ENCODE measurements at places on chromosomes 6 and 20. TPM values are rescaled to one million over a fixed set of nuclear protein-coding genes. Genes with fewer than 3 reads are reported as not detected.
A peak's percentile ranks its signal among the peaks of the same experiment; 100 is the strongest.

LY6G6F gene
- not detected for total RNA-seq

GUCA1A gene
- not detected for total RNA-seq

TBXT gene
- total RNA-seq: not detected

TMEM244 gene
- total RNA-seq: not detected

SPATS1 gene
- total RNA-seq: not detected

OR2J3 gene
- total RNA-seq: not detected

CNR1 gene
- not detected for total RNA-seq

HLA-DQA1 gene
- 4.4 TPM for total RNA-seq

TAGAP gene
- total RNA-seq: 175 TPM

DNA sequence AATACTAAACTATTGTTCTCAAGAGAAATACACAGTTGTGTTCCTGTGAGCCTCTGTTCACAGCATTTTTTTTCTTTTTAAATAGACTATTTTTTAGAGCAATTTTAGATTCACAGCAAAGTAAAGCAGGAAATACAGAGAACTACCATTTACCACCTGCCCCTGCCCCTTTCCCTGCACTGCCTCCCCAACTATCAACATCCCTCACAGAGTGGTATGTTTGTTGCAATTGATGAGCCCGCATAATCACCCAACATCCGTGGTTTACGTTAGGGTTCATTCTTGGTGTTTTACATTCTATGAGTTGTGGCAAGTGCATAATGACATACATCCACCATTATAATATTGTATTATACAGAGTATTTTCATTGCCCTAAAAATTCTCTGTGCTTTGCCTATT, 71.6 kb upstream of the TNFAIP3 start:
- H3K4me1 ChIP-seq: peaks cover 66% of the 10 kb centered on the region
- H3K27me3 ChIP-seq: no peaks in the 10 kb centered on the region
- no peaks in the 10 kb centered on the region for H3K36me3 ChIP-seq

- H3K27me3 ChIP-seq: peaks cover 5% of the 10 kb centered on the region
- no peak overlapping the region for H3K4me3 ChIP-seq
- no peak overlapping the region for H3K27ac ChIP-seq
- no peak for DNase-seq
These were observed 42.3 kb upstream of the NAA20 start for GRCh38 chr20:19974630-19975435.

GRCh38 chr20:6576726-6577125, 190.8 kb upstream of the BMP2 start:
- no peak overlapping the region for H3K27ac ChIP-seq
- H3K27me3 ChIP-seq: no peaks in the 10 kb centered on the region
- no peak overlapping the region for H3K4me3 ChIP-seq
- DNase-seq: no peak

GRCh38 chr6:166446146-166446545, 63.4 kb upstream of the MPC1 start:
- H3K27me3 ChIP-seq: peaks cover 2% of the 10 kb centered on the region
- DNase-seq: no peak
- peaks cover 2% of the 10 kb centered on the region for H3K36me3 ChIP-seq

- H3K36me3 ChIP-seq: peaks cover 43% of the 10 kb centered on the region
- peak overlapping the region; percentile 86 for H3K27ac ChIP-seq
- H3K27me3 ChIP-seq: no peaks in the 10 kb centered on the region
- H3K4me3 ChIP-seq: peak overlapping the region; percentile 75
These were observed 1.9 kb downstream of the ASF1A start for GRCh38 chr6:118895859-118896258.

DNA sequence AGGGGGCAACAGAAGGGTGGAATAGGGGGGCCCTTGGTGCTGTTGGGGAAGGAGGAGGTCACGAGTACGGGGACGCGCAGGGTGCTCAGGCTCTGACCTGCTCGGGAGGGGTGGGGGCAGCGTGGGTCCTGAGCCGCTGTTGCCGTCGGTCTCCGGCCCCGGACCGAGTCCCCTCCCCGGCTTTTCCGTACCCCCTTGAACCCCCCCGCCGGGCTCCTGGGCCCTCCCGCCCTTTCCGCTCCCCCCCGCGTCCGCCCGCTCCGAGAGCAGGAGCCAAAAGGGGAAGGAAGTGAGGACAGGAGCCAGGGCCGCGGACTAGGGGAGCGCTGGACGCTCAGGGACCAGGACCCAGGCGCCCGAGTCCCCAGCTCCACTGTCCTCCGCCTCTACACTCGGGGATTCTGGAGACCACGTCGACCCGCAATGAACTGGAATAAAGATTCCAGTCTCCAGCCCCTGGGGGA, at the start of gene RGL2:
RGL2 (minus strand) TSS at position 170 of the 464 bp plus-strand sequence. CDS start 332 bp downstream, outside the sequence.
- peak; percentile 58 for DNase-seq
- peak within 1 kb of the TSS; percentile 94 for H3K4me3 ChIP-seq
- H3K27ac ChIP-seq: peak within 1 kb of the TSS; percentile 96
- H3K36me3 ChIP-seq: peaks cover 36% of the 10 kb centered on the region
- H3K4me1 ChIP-seq: peaks cover 32% of the 10 kb centered on the region

DNA sequence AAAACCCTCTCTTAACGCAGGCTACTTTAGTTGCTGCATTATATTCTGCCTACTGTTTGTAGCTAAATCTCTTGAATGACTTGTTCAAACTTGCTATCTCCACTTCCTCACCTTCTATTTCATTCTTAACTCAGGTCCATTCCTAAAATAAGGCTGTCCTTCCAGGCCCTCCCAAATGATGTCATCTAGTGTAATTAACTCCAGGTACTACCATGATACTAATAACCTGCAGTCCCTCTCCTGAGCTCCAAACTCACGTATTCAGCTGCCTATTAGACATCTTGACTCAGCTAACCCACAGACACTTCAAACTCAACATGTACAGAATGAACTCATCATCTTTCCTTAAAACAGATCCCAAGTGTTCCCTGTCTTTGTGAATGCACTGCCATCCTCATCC, 10.5 kb upstream of the TOP1 start:
- no peak for DNase-seq
- no peak overlapping the region for H3K4me3 ChIP-seq
- H3K4me1 ChIP-seq: no peaks in the 10 kb centered on the region
- no peak overlapping the region for H3K27ac ChIP-seq
- no peaks in the 10 kb centered on the region for H3K27me3 ChIP-seq

- no peak for DNase-seq
- no peaks in the 10 kb centered on the region for H3K36me3 ChIP-seq
- H3K4me3 ChIP-seq: no peak overlapping the region
- H3K27me3 ChIP-seq: peaks cover 8% of the 10 kb centered on the region
- H3K4me1 ChIP-seq: no peaks in the 10 kb centered on the region
- no peak overlapping the region for H3K27ac ChIP-seq
These were observed 36.2 kb downstream of the CD40 start for GRCh38 chr20:46154305-46154704.

DNA sequence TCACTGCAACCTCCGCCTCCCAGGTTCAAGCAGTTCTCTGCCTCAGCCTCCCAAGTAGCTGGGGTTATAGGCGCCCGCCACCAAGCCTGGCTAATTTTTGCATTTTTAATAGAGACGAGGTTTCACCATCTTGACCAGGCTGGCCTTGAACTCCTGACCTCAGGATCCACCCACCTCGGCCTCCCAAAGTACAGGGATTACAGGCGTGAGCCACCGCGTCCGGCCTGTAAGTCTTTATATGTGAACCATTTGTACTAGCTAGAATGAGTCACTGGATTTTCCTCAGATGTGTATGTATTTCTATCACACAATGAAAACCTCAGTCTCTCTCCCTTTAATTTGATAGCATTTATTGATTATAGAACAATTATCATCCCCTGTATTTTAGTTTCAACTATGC, 34.0 kb downstream of the ITCH start:
- no peaks in the 10 kb centered on the region for H3K27me3 ChIP-seq
- peak overlapping the region; percentile 4 for H3K27ac ChIP-seq
- no peak overlapping the region for H3K4me3 ChIP-seq
- peaks cover 39% of the 10 kb centered on the region for H3K36me3 ChIP-seq

DNA sequence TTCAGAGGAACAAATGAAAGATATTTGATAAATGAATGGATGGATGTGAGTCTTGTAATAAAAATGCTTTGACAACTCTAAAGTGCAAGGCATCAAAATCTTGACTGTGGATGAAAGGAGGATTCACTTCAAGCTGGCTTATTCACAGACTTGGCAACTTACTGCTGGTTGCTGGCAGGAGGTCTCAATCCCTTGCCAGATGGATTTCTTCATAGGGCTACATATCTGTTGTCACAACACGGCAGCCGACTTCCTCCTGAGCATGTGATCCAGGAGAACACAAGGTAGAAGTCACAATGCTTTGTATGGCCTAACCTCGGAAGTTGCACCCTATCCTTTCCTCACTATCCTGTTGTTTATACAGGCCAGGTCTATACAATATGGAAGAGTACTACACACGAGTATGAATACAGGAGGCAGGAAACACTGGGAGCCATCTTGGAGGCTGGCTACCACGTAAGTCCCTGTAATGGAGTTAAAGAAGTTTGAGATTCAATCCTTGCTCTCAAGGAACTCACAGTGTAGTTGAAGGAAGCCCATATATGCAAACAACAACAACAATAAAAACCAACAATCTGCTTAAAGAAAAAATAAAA, 97.9 kb downstream of the ID4 start:
- no peaks in the 10 kb centered on the region for H3K27me3 ChIP-seq
- DNase-seq: no peak
- no peaks in the 10 kb centered on the region for H3K36me3 ChIP-seq
- H3K4me3 ChIP-seq: no peak overlapping the region
- no peaks in the 10 kb centered on the region for H3K4me1 ChIP-seq
- no peak overlapping the region for H3K27ac ChIP-seq

- no peak overlapping the region for H3K27ac ChIP-seq
- peaks cover 5% of the 10 kb centered on the region for H3K27me3 ChIP-seq
- peaks cover 10% of the 10 kb centered on the region for H3K4me1 ChIP-seq
These were observed 121.6 kb upstream of the RNF24 start for GRCh38 chr20:4136967-4137334.

DNA sequence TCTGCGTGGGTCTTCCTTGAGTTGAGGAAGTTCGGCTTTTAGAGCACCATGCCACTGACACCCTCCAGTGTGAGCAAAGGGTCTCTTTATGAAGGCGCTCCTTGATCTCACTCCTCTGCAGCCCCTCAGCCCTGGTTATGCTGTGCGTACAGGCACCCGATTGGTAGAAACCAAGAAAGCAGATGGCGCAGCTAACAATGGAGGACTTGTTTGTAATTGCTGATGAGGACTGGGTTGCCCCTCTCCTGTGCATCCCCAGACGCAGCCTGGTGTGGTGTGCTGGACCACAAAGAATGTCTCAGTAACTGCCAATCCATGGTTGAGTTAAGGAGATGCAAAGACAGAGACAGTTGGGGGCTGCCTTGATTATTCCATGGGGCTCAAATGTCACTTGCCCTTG, 30.2 kb downstream of the INSM1 start:
- no peak for DNase-seq
- no peaks in the 10 kb centered on the region for H3K27me3 ChIP-seq
- no peak overlapping the region for H3K4me3 ChIP-seq
- H3K27ac ChIP-seq: no peak overlapping the region
- no peaks in the 10 kb centered on the region for H3K4me1 ChIP-seq

GRCh38 chr6:138527411-138528088, 28.3 kb upstream of the NHSL1 start:
- no peaks in the 10 kb centered on the region for H3K4me1 ChIP-seq
- no peaks in the 10 kb centered on the region for H3K36me3 ChIP-seq
- peaks cover 11% of the 10 kb centered on the region for H3K27me3 ChIP-seq

DNA sequence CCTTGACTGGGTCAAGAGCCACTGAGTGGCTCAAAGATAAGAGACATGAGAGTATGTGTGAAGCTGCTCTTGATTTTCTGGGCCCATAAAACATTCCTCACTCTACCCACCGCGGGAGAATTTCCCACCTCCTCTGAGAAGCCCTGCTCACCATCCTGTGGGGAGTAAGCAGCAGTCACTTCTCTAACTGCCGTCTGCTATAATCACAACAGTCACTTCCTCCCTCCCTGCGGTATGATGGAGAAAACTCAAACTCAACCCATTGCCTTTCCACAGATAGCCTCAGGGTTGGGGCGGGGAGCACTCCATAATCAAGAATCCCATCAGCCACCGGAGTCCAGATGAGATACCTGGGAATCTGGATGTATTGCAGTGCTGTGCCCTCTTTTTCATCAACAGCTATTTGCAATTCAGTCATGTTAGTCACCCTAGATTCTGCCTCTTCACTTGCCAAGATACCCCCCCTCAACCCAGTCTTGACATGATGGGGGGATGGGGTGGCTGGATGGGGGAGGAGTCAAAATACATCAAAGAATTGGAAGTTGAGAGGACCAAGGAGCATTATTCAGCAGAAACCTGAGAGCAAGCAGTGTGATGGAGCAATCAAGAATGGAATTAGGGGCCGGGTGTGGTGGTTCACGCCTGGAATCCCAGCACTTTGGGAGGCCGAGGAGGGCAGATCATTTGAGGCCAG, 5.1 kb downstream of the MOCS1 start:
- no peak overlapping the region for H3K27ac ChIP-seq
- no peaks in the 10 kb centered on the region for H3K27me3 ChIP-seq
- H3K4me1 ChIP-seq: peaks cover 17% of the 10 kb centered on the region
- H3K4me3 ChIP-seq: no peak overlapping the region

DNA sequence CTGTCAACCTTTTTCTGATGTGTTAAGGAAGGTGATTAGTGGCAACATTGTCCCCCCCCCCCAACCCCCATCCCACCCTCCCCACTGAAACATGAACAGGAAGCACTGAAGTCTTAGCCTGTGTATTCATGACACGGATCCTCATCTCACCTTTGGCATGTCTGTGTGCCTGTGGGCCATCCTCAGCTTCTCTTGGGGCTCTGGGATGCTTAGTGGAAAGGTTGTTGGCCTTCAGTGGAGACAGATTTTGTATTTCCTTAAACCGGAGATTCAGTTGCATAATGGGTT, 93.6 kb downstream of the RREB1 start:
- H3K27ac ChIP-seq: peak overlapping the region; percentile 30

DNA sequence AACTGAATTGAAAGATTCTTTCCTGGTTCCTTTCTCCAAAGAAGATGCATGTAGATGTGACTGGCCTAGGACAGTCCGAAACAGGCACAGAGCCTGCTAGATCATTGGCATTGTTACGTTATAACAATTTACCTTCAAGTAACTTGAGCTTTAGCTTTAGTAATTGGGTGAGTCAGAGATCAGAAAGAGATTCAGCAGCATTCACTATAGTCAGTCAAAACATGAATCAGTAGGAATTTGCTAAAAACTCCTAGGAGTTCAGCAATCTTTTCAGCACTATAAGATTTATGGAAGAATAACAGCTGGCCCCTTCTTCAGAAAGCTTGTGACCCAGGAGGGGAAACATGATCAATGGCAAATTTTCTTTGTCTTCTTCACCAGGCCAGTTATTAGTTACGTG, 281.7 kb upstream of the PRDM1 start:
- H3K4me1 ChIP-seq: peaks cover 5% of the 10 kb centered on the region
- H3K4me3 ChIP-seq: no peak overlapping the region
- H3K36me3 ChIP-seq: no peaks in the 10 kb centered on the region
- no peak overlapping the region for H3K27ac ChIP-seq

DNA sequence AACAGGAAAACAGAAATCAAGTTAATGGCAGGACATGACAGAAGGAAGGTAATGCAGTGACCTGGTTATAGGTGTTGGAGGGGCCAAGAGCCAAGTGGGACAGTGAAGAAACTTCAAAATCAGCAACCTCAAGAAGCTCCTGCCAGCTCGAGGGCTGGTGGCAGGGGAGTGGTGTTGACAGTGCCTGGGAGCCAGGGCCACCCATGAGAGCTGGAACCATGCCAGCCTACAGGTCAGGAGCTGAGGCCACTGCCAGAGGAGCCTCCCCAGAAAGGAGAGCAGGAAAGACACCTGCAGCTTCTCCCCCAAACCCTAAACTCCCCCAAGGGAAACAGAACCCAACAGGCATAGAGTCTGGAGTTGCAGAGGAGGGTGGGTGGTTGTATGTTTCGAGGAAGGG, 262.1 kb downstream of the LRFN2 start:
- DNase-seq: no peak
- H3K27me3 ChIP-seq: peaks cover 47% of the 10 kb centered on the region
- H3K4me3 ChIP-seq: no peak overlapping the region
- H3K36me3 ChIP-seq: no peaks in the 10 kb centered on the region
